ENCODE measurements at places on chromosomes 11 and 22.
A peak's percentile ranks its signal among the peaks of the same experiment; 100 is the strongest.

DNA sequence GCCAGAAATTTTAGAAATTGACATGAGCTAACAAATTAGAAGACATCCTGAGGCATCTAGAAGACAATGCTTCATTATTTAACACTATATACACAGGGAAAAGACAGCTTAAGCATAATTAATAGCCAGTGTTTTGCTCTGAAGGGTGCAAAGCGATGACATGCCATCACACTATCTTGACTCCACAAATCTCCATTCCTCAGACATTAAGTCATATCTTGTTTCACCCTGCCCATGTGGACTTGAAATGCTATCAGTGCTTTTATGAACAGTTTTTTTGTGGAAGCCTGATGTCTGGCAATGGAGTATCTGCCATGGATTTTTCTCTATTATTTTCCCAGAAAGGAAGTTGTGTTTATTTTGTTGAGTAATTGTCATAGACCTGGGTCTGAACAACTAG lies 2.3 kb downstream of the CARD18 start:
- no peak for DNase-seq

GRCh38 chr22:39528681-39529486 lies 3.7 kb downstream of the RPS19BP1 start:
- no peak for DNase-seq

DNA sequence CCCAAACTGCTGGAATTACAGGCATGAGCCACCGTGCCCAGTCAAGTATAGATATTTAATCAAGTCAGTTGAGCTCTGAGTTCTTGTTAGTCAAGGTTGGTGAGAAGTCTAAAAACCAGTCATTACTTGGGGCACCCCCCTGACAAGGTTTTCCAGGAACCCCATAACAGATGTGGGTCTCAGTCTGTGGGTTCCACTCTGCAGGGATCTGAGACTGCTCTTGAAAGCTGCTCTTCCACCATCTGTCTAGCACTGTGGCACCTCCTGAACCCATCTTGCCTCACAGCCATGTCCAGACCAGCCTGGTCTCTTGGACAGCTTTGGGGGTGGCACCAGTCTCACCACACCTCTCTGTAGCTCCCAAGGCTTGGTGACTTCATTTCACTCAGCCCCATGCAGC lies 44.3 kb upstream of the PLET1 start:
- no peak for DNase-seq

- no peak for DNase-seq
These were observed 11.5 kb downstream of the YPEL4 start for GRCh38 chr11:57638005-57638781.

GRCh38 chr11:100105255-100105981 lies 581.7 kb upstream of the ARHGAP42 start:
- DNase-seq: no peak

DNA sequence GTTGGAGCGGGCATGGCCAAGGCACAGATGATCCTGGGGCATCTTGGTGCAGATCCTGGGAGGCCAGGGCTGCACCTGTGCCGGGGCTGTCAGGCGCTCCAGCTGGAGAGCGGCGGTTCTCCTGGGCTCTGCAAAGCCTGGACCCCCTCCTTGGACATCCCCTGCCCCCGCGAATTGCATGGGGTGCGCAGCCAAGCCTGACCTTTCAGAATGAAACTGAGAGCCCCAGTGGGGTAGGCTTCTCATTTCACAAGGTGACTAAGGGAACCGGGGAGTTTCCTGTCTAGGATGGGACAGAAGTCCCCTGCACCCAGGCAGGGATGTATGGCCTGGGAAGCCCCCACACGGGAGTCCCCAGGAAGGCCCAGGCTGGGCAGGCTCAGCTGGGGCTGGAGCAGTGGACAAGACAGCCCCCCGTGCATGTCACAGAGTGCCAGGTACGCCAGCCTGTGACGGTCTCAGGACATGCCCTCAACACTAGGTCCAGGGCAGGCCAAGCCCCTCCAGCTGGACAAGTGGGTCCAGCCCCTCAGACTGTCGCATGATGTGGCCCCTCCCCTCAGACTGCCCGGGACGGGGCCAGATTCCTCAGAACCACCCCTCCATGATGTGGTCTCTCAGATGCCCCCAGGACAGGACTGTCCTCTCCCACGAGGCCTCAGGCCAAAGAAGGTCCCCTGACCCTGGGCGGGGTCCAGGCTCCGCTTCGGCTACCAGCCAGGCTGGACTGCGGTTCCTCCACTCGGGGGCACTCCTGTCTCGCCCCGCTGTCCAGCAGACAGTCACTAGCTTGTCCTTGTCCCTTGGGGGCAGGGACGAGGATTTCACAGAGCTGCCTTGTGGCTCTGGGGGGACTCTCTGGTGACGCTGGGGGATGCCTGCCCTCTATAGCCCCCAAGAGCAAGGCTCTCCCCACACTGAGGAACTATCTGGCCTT lies 2.3 kb downstream of the LSP1 start:
- no peak for DNase-seq

DNA sequence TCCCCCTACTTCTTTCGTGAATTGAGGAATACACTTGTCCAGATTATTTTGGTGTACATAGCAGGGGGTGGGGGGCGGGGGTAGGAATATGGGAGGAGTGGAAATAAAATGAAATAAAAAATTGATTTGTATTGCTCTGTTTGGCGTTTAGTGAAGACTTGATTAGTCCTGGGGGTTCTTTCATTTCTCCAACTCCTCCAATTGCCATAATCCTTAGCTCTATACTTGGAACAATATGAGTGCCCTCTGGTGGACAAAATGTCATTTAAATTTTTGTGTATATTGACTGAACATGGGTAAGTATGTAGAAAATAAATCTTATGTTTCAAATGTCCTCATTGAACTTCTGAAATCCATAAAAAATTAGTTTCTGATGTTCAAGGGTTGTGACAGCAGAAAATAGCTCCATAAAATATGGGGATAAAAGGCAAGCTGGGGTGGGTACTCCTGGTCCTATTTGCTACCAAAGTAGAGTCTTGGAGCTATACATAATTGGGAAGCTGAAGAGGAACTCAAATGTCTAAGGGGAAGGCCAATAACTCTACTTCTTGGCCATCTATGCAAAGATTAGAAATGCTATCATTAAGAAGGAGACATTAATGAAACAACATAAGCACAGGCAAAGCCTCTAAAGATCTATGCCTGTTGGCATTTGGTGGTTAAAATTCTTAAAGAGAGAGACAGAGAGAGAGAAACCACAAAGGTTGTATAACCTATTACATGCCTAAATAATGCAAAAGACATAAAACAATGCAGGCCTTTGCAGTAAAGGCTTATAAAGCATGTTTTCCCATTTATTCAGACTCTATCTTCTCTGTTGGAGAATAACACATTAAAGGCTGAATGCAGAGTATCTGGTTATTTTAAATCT lies 421.6 kb downstream of the METTL15 start:
- DNase-seq: no peak

DNA sequence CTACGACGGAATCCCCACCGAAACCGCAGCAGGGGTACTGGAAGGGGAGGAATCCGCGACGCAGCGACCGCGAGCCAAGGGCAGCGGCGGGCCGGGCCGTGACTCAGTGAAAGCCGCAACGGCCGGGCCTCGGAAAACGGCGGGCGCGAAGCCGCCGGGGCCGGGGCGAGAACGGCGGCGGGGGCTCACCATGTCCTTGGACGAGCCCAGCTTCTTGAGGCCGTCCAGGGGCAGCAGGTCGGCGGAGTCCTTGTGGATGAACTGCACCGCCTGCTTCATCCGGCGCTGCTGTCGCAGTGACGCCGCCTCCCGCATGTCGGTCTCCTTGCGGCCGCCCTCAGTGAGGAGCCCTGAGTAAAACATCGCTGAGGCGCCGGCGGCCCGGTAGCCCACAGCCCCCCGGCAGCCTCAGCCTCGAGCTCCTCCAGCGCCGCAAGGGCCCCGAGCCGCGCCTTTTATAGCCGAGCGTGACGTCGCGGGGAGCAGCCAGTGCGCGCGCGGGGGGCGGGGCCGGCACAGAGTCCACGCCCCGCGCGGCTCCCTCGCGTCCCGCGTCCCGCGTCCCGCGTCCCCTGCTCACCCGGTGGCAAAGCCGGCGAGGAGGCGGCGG lies at the start of gene NRIP3:
Gene NRIP3 (minus strand): TSS at position 429 of the 610 bp plus-strand sequence. CDS start 66 bp downstream, at position 363.
- DNase-seq: no peak

- DNase-seq: no peak
These were observed 156.4 kb upstream of the NARS2 start for GRCh38 chr11:78731027-78731426.

GRCh38 chr22:49807780-49808708 lies 19.6 kb downstream of the BRD1 start:
- no peak for DNase-seq

GRCh38 chr22:37906364-37907008 lies 389 bp downstream of the MICALL1 start:
- DNase-seq: no peak

- DNase-seq: no peak
These were observed 82.4 kb upstream of the CD44 start for GRCh38 chr11:35056391-35057093.

- DNase-seq: peak; percentile 23
These were observed 1.7 kb downstream of the MALAT1 start for GRCh38 chr11:65500387-65501185.

DNA sequence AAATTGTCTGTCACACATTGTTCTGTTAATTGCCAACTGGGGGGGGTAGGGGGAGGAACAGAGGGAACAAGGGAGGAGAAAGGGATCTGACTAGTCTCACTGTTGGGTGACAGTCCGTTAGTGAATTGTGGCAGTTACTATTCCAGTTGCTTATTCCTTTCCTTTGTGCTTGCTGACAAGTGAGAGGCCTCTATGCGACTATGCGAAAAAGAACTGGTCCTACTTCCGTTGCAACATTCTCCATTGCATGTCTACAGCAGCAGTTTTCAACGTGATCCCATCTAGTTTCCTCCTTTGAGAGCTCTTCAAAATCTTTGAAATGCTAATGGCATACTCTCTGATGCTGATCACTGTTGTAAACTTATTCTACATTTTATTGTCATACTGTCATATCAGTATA lies 672.2 kb downstream of the LRRC4C start:
- no peak for DNase-seq

DNA sequence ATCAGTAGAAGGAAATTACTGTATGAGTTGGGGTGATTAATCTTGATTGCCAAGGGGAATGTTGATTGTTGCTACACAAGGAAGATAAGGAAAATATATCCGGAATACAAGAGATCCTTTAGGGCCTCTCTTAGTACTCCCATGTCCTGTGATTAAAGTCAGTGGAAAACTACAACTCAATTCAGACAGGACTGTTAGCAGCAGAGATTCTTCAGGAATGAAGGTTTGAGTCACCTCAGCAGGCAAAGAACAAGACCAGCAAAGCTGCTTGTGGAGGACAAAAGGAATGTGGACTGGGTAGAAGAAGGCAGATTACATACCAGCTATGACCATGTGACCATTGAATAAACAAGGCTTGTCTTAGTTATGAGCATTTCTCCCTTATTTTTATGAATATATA lies 478.2 kb downstream of the BUD13 start:
- DNase-seq: no peak

- no peak for DNase-seq
These were observed 13.9 kb downstream of the RTN4RL2 start for GRCh38 chr11:57474017-57474802.

GRCh38 chr11:77883775-77884174 lies 62.8 kb downstream of the AAMDC start:
- no peak for DNase-seq

DNA sequence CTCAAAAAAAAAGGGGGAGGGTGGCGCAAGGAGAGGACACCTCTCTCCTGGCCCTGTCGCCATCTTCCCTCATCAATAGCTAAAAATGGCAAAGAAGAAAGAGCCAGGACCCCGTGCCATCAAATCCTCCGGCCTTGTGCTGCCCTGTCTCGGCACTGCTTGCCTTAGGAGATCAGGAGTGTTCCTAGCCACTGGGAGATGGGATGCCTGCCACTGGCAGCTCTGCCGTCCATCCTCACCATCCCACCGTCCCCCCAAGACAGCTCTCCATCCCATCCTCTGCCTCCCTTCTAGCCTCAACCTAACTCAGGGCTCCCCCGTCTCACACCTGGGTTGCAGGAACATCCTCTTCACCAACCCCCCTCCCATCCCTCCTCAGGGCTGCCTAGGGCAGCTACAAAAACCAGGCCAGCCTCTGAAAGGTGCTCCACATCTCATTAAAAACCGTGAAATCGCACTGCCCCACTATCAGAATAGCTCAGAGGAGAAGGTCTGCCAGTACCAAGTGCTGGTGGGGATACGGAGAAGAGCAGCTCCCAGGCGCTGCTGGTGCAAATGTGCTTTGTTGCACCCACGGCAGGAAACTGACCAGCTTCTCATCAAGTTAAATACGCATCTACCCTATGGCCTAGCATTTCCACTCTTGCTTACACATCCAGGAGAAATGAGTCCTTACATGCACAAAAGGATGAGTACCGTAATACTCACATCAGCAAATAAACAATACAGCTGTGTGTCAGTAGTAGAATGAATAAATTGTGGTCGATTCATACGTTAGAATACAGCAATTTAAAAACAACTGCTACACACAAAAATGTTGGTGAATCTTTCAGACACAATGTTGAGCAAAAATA lies 31.7 kb upstream of the GCAT start:
- no peak for DNase-seq

- DNase-seq: no peak
These were observed 68.2 kb downstream of the METTL15 start for GRCh38 chr11:28176351-28176750.

DNA sequence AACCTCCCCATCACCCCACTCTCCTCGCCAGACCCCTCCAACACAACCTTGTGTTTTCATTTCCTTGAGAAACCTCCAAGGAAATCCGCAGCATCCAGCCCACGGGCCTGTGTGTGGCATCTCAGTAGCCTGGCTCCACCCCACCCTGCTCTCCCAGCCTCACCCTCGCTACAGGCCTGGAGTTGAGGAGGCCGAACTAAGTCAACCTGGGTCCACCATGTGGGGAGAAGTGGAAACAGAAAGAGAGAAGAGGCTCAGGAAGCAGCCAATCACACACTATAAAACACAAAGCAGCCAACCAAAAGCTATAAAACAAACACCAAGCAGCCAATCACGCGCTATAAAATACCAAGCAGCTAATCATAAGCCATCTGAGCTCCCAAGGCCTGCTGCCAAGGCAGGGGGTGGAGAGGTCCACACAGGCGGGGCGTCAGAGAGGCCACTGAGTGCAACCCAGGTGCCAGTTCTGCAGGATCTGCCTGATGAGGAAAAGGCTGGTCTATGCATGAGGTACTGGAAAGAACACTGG lies 72.0 kb downstream of the MICAL3 start:
- no peak for DNase-seq

- DNase-seq: no peak
These were observed 97.6 kb downstream of the SLC1A2 start for GRCh38 chr11:35321532-35322317.

DNA sequence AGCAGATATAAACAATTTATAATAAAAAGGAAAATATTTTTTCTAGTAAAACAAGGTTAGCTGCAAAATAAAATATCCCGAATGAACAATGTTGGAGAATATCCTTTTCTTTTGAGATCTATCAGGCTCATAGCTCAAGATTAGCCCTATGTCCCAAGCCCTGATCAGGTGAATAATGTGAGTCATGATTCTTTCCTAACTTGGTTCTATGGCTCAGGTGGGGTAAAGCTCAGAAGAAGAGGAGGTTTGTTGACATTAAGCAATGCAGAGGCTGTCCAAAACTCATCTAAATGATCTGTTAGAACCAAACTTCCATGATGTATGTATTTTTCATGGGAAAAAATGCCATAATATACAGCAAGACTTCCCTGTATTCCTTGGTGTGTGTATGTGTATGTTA lies 86.1 kb downstream of the TRIM44 start:
- no peak for DNase-seq

GRCh38 chr11:125901872-125902271 lies 1.1 kb downstream of the PUS3 start:
- DNase-seq: no peak

- peak; percentile 88 for DNase-seq
These were observed at the start of gene TMEM109 for GRCh38 chr11:60913793-60914632. Gene TMEM109, plus strand, starts transcription at chr11:60914158. Its CDS starts 5,536 bp downstream, at chr11:60919694.

GRCh38 chr11:120709808-120710207 lies 198.3 kb downstream of the GRIK4 start:
- no peak for DNase-seq

- no peak for DNase-seq
These were observed 31.9 kb downstream of the RRAS2 start for GRCh38 chr11:14327116-14327515.
